ENCODE measurements at places on chromosomes 7 and 10.

DNA sequence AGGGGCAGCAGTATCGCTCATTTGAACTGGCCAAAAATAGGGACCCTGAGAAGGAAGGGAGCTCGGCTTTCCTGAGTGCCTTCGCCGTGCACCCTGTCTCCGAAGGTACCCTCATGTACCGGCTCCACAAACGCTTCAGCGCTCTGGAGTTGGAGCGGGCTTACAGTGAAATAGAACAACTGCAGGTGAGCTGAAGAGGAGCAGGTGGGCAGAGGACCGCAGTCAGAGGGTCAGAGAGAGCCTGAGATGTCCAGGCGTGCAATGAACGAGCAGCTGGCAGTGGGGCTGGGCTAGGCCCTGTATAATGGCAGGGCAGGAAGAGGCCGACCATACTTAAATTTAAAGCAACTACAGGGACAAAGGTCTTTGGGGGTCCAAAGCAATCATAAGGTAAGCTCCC is 4.1 kb downstream of the CHPF2 start:
- no peak for DNase-seq

DNA sequence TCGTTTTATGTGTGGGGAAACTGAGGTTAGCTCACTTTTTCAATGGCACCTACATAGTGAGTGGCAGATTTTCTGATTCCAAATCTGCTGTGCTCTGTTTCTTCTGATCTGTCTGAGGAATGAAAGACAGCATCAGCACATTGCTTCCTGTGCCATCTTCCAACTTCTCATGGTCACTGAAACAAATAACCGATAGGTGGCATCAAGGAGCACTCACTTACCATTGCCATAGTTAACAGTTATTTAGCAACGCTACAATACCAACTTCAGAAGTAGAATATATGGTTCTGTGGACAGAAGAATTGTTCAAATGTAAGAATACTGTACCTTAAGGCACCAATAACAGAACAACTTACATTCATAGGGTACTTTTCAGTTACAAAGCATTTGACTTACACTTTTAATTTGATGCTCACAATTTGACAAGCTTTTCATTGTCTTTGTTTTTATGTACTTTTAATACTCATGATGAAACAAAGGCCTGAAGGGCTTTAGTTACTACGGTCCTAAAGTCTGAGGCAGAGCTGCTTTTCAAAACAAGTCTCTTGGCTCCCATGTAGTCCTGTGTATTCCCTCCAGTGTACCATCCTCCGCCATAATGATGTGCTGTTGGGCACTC is 228.9 kb upstream of the TCF7L2 start:
- no peak for DNase-seq

DNA sequence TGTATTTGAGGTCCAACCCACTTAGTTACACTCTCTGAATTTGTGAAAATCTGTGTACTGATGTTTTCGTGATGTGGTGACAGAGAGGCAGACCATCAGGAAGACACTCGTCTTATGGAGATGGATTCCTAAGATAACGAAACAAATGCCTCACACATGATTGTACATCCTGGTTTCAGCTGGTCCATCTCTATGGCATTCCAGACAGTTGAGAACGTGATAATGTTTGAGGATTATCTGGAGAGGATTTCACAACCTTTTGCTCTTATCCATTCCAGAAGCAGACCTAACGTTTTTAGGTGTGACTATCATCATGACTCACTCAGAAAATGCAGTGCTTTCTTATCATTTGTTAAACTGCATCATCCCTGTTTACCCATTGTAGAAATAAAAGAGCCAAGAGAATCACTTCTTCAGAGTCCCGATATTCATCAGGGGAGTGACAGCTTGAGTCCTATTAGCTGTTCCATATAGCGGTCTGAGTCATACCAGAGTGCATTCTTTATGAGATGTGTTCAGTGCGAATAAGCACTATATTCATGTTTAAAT is 74.5 kb downstream of the BMPER start:
- DNase-seq, result no peak

DNA sequence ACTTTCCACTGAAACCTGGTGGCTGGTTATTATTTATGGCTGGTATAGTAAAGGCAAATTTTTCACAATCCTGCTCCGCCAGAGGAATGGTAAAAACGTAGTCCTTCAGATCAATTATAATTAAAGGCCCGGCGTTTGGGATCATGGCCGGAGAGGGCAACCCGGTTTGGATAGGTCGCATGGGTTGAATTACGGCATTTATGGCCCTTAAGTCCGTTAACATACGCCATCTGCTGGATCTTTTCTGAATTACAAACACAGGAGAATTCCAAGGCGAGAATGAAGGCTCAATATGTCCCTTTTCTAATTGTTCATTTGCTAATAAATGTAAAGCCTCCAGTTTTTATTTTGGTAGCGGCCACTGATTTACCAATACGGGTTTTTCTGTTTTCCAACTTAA is 11.3 kb upstream of the TAS2R3 start:
- no peak for DNase-seq

GRCh38 chr7:151869968-151870918 is 6.7 kb downstream of the PRKAG2 start:
- DNase-seq, result no peak

- DNase-seq, result no peak
Observed at GRCh38 chr10:89384474-89385340, 6.9 kb downstream of the IFIT1B start.

All from epithelial cell of proximal tubule (primary cell).